SHP77 (cell line): ENCODE measurements at places on chromosomes 7 and 10.

DNA sequence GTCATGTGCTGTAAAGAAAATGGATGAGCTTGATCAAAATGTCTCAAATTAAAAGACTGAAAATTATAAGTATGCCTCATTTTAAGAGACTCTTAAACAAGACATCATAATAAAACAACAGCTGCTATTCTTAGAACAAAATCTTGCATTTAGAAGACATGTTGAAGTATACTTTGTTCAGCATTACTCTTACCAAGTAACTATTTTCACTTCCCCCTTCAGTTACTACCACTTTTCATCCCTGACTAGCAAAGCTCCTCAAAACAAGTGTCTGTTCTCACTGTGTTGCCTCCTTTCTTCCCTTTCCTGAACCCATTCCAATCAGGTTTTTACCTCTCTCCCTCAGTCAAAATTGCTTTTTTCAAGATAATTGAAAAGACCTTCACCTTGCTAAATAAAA, 31.6 kb downstream of the ELAPOR2 start:
- no peak for DNase-seq

GRCh38 chr10:70874061-70874460, 14.3 kb downstream of the PCBD1 start:
- DNase-seq = no peak

DNA sequence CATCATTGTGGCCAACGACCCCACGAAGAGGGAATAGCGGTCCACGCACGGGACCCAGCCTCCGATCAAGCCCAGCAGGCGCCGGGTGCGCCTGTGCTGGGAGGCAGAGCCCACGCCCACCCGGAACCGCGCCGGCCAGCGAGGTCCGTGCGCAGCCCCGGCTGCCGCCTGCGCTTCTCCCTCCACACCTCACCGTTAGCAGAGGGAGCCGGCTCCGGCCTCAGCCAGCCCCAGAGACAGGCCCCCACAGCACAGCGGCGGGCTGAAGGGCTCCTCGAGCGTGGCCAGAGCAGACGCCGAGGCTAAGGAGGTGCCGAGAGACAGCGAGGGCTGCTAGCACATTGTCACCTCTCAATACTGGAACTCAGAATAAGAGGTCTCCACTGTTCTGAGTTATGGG, 3.6 kb downstream of the ITPRID1 start:
- DNase-seq = no peak

GRCh38 chr10:73989594-73990150, 8.2 kb upstream of the VCL start:
- DNase-seq = no peak

- DNase-seq = no peak
These were observed 152.6 kb downstream of the ZMYND11 start for GRCh38 chr10:287814-288213.
